Prostate gland (tissue), 2 donors: ENCODE measurements at places on chromosomes 3 and 15. TPM values are rescaled to one million over a fixed set of nuclear protein-coding genes. Genes with fewer than 3 reads are reported as not detected.

KCNMB2 gene
- total RNA-seq: 0.68 TPM

TRH gene
- total RNA-seq: not detected

SQOR gene
- total RNA-seq: 83.8 TPM

GNB4 gene
- 6.3 TPM for total RNA-seq

CHRNA7 gene
- 9.3 TPM for total RNA-seq

SLC28A2 gene
- not detected for total RNA-seq

PDZRN3 gene
- total RNA-seq: 80.9 TPM

ROBO2 gene
- total RNA-seq: 18.2 TPM

CHRNA5 gene
- total RNA-seq: 2.0 TPM

LMOD3 gene
- total RNA-seq: not detected

ZPLD1 gene
- total RNA-seq: 0.28 TPM

ACTRT3 gene
- total RNA-seq: 0.46 TPM

BCHE gene
- total RNA-seq: 2.2 TPM

GOLGA8A gene
- total RNA-seq: 24.5 TPM

A4GNT gene
- total RNA-seq: not detected

DNA sequence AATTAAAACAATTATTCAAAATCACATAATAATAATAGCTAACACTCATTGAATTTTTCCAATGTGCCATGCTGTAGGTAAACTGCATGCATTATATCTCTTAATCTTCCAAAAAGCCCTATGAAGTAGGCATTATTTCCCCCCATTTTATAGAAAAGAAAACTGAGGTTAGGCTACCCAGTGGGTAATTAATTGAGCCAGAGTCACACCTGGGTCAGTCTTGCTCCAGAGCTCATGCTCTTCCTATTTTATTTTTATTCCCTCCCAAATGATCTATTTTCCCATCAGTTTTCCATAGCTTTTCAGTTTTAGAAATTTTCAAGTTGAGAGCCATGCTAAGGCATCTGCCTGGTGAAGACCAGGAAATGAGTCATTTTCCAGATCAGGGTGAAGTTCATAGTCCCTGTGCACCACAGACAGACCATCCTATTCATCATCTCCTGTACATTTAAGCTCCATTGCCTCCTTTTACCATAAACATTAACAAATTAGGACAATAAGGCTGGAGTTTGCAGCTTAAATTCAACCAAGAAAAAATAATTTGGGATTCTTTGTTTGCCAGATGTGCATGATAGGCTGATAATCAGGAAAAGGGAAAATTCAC is 417.3 kb downstream of the OTOL1 start:
- DNase-seq: no peak
- no peaks in the 10 kb centered on the region for H3K4me1 ChIP-seq
- H3K4me3 ChIP-seq: no peak overlapping the region
- H3K27ac ChIP-seq: no peak overlapping the region

GRCh38 chr15:91529534-91529933 is 324.0 kb upstream of the SLCO3A1 start:
- H3K36me3 ChIP-seq: no peaks in the 10 kb centered on the region
- no peak overlapping the region for H3K27ac ChIP-seq
- H3K4me3 ChIP-seq: no peak overlapping the region
- no peak for DNase-seq
- no peaks in the 10 kb centered on the region for H3K27me3 ChIP-seq

GRCh38 chr15:93109336-93110102 is 20.5 kb upstream of the RGMA start:
- no peak overlapping the region for H3K27ac ChIP-seq
- H3K36me3 ChIP-seq: no peaks in the 10 kb centered on the region
- H3K27me3 ChIP-seq: no peaks in the 10 kb centered on the region
- no peak for DNase-seq

DNA sequence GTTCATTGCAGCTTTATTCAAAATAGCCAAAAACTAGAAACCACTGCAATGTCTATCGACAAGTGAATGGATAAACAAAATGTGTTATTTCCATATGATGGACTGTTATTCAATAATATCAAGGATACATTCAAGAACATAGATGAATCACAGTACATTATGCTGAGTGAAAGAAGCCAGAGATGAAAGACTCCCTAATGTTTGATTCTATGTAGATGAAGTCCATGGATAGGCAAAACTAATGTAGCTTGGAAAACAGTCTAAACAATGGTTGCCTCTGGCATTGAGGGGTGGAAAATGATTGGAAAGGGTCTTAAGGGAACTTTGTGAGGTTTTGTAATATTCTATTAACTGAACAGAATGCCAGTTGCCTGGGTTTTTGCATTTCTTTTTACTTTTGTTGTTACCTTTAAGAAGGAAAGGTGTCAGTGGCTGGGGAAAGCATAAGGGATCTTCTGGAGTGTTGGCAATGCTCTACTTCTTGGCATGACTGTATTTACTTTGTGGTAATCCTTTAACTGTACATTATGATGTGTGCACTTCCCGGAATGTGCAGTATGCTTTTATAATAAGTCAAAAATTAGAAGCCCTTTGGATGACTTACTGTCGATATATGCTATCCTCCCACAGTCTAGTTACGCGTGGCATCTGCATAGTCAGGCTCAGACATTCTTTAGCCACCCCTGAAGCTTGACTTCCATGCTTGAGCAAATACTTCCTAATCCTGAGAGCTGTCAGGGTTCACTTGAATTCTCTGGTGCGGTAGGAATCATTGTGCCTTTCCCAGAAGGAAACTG is 20.5 kb upstream of the ATP10A start:
- no peaks in the 10 kb centered on the region for H3K27me3 ChIP-seq
- H3K27ac ChIP-seq: no peak overlapping the region
- DNase-seq: no peak
- no peaks in the 10 kb centered on the region for H3K36me3 ChIP-seq

DNA sequence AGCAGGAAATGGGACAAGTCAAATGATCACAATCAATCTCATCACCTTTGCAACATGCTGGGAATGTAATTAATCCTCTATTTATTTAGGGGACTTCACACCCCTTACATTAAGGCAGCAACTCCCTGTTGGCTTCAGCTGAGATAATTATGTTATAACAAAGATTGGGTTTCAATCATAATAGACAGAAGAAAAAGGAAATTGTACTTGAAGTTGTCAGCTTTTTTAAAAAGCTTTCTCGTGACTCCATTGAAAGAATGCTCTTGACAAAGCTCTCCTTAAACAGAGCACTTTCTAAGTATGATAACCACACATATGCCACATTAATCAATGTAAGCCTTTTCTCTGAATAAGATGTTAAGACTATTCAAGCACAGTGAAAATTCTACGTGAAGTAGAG is 65.7 kb downstream of the SHQ1 start:
- H3K27ac ChIP-seq: no peak overlapping the region
- no peaks in the 10 kb centered on the region for H3K36me3 ChIP-seq
- H3K4me3 ChIP-seq: no peak overlapping the region
- DNase-seq: no peak

DNA sequence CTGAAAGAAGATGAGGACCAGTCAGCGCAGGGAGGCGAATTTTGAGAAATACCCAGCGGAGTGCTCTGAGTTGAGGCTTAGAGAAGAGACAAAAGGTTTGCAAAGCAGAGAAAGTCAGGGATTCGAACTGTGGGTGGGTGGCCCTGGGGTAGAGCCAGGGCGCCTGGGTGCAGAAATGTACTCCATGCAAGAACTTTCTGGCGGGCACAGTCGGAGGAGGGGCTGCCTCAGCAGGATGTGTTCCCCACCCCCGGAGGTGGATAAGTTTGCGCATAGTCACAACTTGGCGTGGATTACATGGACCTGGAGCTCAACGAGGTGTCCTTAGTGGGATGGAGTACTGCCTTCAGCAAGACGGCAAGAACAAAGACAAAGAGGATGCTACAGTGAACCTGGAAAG is 117.3 kb upstream of the ALDH1A3 start:
- no peak overlapping the region for H3K4me3 ChIP-seq
- H3K27me3 ChIP-seq: no peaks in the 10 kb centered on the region
- H3K4me1 ChIP-seq: peaks cover 11% of the 10 kb centered on the region
- no peak for DNase-seq

DNA sequence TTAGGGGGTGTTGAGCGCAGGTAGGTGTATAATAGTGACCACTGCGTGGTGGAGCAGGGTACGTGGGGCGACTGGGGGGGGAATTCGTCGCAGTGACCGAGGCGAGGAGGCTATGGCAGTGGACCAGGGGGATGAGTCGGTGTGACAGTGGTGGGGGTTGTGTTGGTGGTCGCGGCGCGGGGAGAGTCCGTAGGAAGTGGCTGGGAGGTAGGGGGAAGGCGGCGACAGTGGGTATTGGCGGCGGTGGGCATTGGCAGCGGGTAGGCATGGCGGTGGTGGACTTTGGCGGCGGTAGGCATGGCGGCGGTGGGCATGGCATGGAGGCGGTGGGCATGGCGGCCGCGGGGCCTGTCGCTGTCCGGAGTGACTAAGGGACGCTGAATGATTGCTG is 739 bp downstream of the SNRPN start:
- no peaks in the 10 kb centered on the region for H3K4me1 ChIP-seq
- no peaks in the 10 kb centered on the region for H3K27me3 ChIP-seq
- peak overlapping the region; percentile 65 for H3K4me3 ChIP-seq
- H3K36me3 ChIP-seq: no peaks in the 10 kb centered on the region
- DNase-seq: no peak

GRCh38 chr3:38840987-38841386 is 25.0 kb upstream of the SCN10A start:
- no peaks in the 10 kb centered on the region for H3K27me3 ChIP-seq
- no peak for DNase-seq
- no peak overlapping the region for H3K27ac ChIP-seq
- H3K4me1 ChIP-seq: no peaks in the 10 kb centered on the region

DNA sequence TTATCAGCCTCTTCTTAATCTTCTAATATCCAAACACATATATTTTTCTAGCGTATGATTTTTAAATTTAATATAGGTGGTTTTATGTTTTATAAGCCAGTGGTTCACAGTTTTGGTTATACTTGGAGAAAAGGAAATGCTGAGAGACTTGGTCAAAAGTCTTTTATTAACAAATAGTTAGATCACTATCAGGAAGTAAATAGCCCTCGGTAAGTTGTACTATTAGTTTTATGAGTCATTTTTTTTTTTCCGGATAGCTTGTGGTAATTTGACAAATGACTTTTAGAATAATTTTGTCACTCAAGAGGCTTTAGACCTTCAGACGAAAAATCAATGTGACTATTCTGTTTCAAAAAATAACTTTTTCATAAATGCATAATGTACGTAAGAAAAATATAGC is 232.2 kb upstream of the ROBO1 start:
- H3K4me1 ChIP-seq: no peaks in the 10 kb centered on the region
- no peaks in the 10 kb centered on the region for H3K27me3 ChIP-seq

- H3K27ac ChIP-seq: no peak overlapping the region
- DNase-seq: no peak
- no peaks in the 10 kb centered on the region for H3K4me1 ChIP-seq
- H3K36me3 ChIP-seq: no peaks in the 10 kb centered on the region
- H3K4me3 ChIP-seq: no peak overlapping the region
These were observed 8.6 kb upstream of the CTNNB1 start for GRCh38 chr3:41190509-41191284.

GRCh38 chr3:55341502-55342031 is 145.5 kb downstream of the WNT5A start:
- no peak overlapping the region for H3K27ac ChIP-seq
- no peaks in the 10 kb centered on the region for H3K36me3 ChIP-seq
- no peaks in the 10 kb centered on the region for H3K4me1 ChIP-seq
- H3K4me3 ChIP-seq: no peak overlapping the region

DNA sequence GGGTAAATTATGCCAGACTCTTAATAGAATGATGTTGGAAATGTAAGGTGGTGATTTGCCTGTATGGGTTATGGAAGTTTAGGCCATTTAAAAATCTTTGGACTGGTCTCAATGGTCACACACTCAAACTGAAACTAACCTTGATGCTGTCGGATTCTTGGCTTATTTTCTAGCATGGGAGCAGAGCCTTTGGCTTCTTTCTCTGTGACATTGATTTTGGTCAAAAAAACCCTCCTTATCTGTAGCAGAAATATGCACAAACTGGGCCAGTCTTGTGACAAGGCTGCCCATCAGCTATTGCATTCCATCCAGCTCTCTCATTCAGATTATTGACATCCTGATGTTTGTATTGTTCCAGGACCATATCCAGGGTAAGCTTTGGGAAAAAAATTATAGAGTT is 35.9 kb downstream of the ARPP21 start:
- H3K27ac ChIP-seq: no peak overlapping the region
- H3K4me3 ChIP-seq: no peak overlapping the region
- H3K4me1 ChIP-seq: no peaks in the 10 kb centered on the region
- H3K27me3 ChIP-seq: no peaks in the 10 kb centered on the region
- no peak for DNase-seq

DNA sequence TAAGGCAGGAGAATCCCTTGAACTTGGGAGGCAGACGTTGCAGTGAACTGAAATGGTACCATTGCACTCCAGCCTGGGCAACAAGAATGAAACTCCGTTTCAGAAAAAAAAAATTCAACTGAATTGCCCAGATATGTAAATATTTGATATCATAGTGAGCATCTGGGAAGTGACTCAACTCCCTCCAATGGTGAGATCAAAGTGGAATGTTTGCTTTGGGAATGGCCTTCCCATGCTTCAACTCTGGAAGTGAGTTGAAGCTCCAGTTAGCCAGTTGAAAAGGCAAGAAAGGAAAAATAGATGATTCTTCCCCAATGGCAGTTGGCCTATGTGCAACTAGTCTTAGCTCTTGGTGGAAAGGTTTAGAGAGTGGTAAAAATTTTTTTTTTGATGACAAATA is 131.6 kb upstream of the CMC1 start:
- no peaks in the 10 kb centered on the region for H3K4me1 ChIP-seq
- no peak overlapping the region for H3K4me3 ChIP-seq
- no peaks in the 10 kb centered on the region for H3K36me3 ChIP-seq
- H3K27me3 ChIP-seq: no peaks in the 10 kb centered on the region
- DNase-seq: no peak
- H3K27ac ChIP-seq: no peak overlapping the region

DNA sequence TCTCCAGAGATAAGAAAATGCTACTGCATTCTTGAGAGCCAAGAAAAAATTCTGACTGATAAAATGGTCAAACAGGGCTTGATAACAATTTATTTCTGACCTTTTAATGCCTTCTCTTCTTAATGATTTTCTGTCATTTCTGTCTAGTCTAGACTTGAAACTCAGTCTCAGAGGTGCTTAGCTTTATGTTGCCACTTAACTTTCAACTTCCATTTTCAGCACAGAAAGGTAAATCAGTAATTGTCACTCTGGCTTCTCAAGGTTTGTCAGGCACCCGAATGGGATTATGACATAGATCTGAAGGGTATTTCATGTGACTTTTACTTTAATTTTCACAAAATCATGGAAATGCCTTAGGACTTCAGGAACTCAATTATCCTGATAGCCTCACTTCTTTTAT is 155.4 kb upstream of the GBE1 start:
- H3K4me1 ChIP-seq: no peaks in the 10 kb centered on the region
- H3K36me3 ChIP-seq: no peaks in the 10 kb centered on the region
- no peak overlapping the region for H3K4me3 ChIP-seq
- no peak for DNase-seq
- no peaks in the 10 kb centered on the region for H3K27me3 ChIP-seq

GRCh38 chr3:186100398-186100797 is 8.5 kb downstream of the ETV5 start:
- no peaks in the 10 kb centered on the region for H3K36me3 ChIP-seq
- no peak overlapping the region for H3K27ac ChIP-seq
- no peaks in the 10 kb centered on the region for H3K4me1 ChIP-seq
- H3K27me3 ChIP-seq: no peaks in the 10 kb centered on the region

- no peaks in the 10 kb centered on the region for H3K27me3 ChIP-seq
- no peaks in the 10 kb centered on the region for H3K4me1 ChIP-seq
- H3K27ac ChIP-seq: no peak overlapping the region
- DNase-seq: no peak
- H3K36me3 ChIP-seq: no peaks in the 10 kb centered on the region
- H3K4me3 ChIP-seq: no peak overlapping the region
These were observed 996 bp upstream of the SLC28A1 start for GRCh38 chr15:84883466-84883865.
